Activated CD8-positive, alpha-beta memory T cell treated with anti-CD3 and anti-CD28 coated beads for 24 hours (primary cell): ENCODE measurements at places on chromosomes 7 and 10.

DNA sequence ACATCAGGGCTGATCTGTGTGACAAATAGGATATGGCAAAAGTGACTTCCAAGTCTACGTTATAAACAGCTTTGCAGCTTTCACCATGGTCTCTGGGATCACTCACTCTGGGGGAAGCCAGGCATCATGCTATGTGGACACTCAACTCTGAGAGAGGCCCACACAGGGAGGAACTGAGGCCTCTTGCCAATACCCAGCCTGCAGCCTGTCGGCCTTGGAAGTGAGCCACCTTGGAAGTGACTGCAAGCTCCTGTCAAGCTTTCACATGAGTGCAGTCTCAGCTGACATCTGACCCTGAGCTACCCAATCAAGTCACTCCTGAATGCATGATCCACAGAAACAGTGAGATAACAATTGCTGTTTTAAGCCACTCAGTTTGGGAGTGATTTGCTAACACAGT lies 56.5 kb downstream of the MMRN2 start:
- no peak for DNase-seq

- DNase-seq, result no peak
Observed at GRCh38 chr10:79063071-79063491, 5.7 kb upstream of the ZMIZ1 start.

GRCh38 chr10:66744915-66745314 lies 180.9 kb upstream of the LRRTM3 start:
- no peak for DNase-seq

DNA sequence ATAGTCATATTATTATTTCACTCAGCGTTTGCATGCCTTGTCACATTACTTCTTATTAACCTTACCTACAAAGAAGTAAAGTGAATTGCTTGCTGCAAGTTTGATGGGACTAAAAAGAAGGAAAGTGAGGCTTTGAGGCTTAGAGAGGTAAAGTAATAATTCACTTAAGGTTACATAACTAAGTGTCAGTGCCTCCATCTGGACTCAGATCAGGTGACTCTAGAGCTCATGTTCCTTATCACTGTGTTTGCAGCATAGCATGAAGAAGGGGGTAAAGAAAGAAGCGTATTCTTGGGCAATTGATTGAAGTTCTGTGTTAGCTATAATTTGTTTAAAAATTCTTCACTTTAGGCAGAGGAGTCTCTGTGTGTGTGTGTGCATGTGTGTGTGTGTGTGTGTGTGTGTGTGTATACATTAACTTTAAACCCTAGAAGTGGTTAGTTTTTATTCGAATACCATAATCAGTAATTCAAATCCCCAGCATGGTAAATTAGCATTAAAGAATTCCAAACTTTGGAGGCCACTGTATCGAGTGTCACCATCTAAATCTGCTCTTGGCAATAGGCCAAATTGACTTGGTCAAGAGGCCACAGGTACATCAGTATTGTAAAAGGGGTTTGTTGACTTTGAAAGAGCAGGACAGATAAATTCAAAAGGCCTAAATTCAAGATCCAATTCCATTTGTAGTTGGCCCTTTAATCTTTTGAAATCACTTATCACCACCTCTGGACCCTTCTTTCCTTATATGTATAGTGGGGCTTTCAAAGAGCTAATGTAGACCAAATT lies 2.2 kb upstream of the PON3 start:
- DNase-seq, result no peak
